ENCODE measurements at places on chromosomes 6 and 20.

GRCh38 chr6:1043458-1043836 is 268.5 kb upstream of the FOXQ1 start:
- DNase-seq, result no peak

DNA sequence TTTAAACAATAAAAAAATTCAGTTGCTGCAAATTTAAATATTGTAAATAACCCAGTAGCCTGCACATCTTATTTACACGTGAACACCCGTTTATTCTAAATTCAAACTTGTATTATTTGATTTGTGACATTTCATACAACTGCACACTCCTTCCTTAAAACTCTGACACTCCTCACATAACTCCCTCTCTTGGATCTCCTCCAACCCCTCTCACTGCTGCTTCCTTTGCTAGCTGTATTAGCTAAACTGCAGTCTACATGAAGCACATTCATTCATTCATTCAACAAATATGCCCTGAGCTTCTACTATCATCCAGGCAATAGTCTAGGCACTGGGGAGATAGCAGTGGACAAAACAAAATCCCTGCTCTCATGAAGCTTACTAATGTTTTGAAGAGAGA is 47.0 kb downstream of the FBXL4 start:
- DNase-seq, result no peak

DNA sequence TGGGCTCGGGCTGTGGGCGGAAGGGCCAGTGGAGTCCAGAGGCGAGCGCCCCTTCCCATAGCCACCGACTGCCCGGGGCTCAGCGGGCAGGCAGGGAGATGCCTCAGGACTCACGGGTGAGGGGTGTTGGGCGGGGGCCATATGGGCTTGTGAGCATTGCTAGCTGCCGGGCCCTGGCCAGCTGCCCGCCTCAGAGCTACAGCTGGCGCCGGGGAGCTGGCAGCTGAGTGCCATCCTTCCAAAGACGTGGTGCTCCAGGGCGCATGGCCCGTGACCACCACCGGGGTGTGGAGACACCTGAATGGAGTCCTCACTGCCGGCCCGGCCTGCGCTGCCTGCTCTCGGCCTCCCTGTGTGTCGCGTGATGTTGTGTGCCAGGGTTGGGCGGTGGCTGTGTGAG is 10.6 kb upstream of the RBBP8NL start:
- no peak for DNase-seq

DNA sequence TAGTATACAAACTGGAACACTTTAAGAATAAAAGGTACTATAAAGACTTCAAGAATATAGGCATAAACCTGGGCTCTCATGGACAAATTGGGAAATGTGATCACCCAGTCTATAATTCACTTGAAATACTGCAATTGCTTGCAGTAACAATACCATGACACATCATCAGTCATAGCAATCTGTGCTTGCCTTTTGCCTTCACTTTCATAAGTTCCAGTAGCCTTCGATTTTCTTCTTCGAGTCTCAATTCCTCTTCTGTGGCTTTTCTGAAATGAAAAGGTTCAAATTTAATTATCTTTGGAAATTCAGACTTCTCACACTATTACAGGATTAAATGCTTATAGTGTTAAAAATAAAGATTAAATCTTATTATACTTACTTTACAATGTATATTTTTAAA is 96.3 kb upstream of the ZBTB24 start:
- no peak for DNase-seq
